ENCODE measurements at places on chromosomes 4 and X. TPM values are rescaled to one million over a fixed set of nuclear protein-coding genes. Genes with fewer than 3 reads are reported as not detected.

GRCh38 chr4:3497523-3498389 lies 34.5 kb downstream of the LRPAP1 start:
- DNase-seq = no peak
- no peaks in the 10 kb centered on the region for H3K4me1 ChIP-seq
- no peaks in the 10 kb centered on the region for H3K36me3 ChIP-seq
- H3K27me3 ChIP-seq = peaks cover 38% of the 10 kb centered on the region
- H3K4me3 ChIP-seq = no peak overlapping the region
- H3K27ac ChIP-seq = no peak overlapping the region

Gene ALAS2
- not detected for total RNA-seq

Gene SPANXD
- not detected for total RNA-seq

- no peak for DNase-seq
- no peaks in the 10 kb centered on the region for H3K4me1 ChIP-seq
- no peaks in the 10 kb centered on the region for H3K27me3 ChIP-seq
- H3K36me3 ChIP-seq = no peaks in the 10 kb centered on the region
- no peak overlapping the region for H3K4me3 ChIP-seq
These were observed 70.3 kb upstream of the ARMCX2 start for GRCh38 chrX:101729986-101730385.

Gene NCBP2L
- total RNA-seq = not detected

DNA sequence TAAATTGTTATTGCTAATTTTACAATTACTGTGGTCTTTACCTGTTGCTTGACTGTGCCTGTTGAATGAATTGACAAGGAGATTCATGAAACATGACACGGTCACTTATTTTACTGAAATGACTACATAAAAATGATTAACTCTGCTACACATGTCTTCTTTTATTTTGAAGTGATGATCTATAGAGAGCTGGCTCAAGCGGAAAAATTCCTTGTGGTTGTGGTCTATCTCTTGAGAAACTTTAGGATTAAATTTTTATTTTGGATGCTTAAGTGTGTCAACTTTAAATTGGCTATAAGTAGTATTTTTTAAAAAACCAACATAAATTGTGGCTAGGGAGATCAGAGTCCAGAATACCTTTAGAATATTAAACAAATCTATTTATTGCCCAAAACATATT lies 131.8 kb upstream of the PITX2 start:
- H3K4me3 ChIP-seq = no peak overlapping the region
- no peaks in the 10 kb centered on the region for H3K27me3 ChIP-seq
- no peak for DNase-seq
- H3K27ac ChIP-seq = no peak overlapping the region

- H3K36me3 ChIP-seq = no peaks in the 10 kb centered on the region
- peak; percentile 54 for DNase-seq
- H3K4me1 ChIP-seq = no peaks in the 10 kb centered on the region
- H3K4me3 ChIP-seq = peak overlapping the region; percentile 47
- H3K27ac ChIP-seq = peak overlapping the region; percentile 87
These were observed 10.9 kb downstream of the DLG3 start for GRCh38 chrX:70455366-70456202.

Gene RGN
- total RNA-seq = 0.96 TPM

Gene SCFD2
- 12.7 TPM for total RNA-seq

DNA sequence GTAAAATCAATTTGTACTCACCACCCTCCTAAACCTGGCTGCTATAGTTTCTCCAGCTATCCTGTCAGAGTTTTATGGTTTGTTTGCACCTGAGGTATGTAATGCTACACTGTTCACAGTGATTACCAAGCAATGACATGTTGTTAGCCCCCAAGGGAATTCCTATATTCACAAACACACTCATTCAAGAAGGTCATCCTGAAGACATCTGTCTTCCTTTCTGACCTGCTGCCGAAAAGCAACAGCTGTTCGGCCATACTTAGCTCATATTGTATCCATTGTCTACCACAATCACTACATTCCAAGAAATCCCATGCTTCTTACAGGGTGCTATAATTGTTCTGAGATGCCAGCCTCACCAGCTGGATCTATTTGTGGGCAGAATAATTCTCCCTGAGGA lies 160.1 kb upstream of the GYPA start:
- H3K27ac ChIP-seq = no peak overlapping the region
- no peaks in the 10 kb centered on the region for H3K36me3 ChIP-seq
- H3K4me3 ChIP-seq = no peak overlapping the region
- DNase-seq = no peak
- H3K27me3 ChIP-seq = no peaks in the 10 kb centered on the region

Gene RAI2
- total RNA-seq = 5.8 TPM

GRCh38 chr4:88177983-88178625 lies 19.7 kb upstream of the ABCG2 start:
- no peaks in the 10 kb centered on the region for H3K27me3 ChIP-seq
- peak; percentile 24 for DNase-seq
- no peak overlapping the region for H3K4me3 ChIP-seq
